ENCODE measurements at places on chromosomes 13 and 19.

DNA sequence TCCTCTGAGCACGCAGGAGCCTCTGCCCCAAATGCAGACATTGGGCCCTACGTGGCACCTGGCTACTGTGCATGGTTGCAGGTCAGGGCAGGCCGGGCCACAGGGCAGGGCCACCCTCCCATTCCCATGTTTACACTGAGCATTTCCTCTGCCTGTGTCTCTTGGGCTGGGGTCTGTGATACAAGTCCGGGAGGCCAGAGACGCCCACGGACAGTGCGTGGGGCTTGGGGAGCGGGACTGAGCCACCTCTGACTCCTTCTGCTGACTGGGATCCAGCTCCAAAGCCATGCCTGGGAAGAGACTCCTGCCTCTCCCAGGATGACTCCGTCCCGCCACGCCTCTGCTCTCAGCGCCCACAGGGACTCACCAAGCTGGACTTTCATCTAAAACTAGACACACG lies 18.8 kb downstream of the GAS6 start:
- peak; percentile 39 for DNase-seq

DNA sequence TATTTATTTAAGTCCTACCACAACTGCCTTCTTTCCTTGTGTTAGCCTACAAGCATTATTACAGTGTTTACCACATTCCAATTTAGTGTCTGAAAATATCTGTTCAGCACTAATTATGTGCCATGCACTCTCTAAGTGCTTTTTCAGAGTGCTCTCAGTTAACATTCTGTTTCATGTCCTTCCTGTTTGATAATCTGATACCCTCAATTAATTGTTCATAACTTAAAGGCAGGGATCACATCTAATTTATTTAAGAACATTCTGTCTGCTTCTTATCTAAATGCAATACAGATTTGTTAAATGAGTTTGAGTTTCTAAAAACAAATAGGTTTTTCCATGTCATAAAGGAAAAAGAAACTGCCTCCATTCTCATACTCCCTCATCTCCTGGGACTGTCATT lies 649.6 kb upstream of the ATXN8OS start:
- DNase-seq = no peak

GRCh38 chr19:40360708-40361241 lies 12.3 kb downstream of the PLD3 start:
- no peak for DNase-seq

DNA sequence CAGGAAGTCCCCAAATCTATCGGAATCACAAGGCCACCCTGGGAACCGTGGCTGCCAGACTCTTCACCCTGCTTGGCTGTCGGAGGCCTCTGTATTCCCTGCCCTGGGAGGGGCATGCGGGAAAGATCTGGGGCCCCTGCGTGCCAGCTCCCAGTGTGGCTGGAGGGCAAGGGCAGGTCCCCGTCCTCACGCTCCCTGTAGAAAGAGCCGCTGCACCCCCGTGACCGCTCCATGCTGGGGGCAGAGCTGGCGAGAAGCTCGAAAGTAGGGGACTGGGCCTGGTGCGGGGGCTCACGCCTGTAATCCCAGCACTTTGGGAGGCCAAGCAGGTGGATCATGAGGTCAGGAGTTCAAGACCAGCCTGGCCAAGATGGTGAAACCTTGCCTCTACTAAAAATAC lies 208.4 kb upstream of the SOX1 start:
- no peak for DNase-seq

DNA sequence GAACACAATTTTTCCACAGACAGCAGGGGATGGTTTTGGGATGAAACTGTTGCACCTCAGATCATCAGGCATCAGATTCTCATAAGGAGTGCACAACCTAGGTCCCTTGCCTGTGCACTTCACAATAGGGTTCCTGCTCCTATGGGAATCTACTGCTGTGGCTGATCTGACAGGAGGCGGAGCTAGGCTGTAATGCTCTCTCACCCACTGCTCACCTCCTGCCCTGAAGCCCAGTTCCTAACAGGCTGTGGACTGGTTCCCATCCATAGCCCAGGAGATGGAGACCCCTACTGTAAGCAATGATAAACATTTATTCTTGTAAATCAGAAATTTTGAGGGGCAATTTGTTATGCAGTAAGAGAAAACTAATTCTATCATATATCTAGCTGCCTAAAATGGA lies 1234.7 kb downstream of the SLITRK1 start:
- no peak for DNase-seq

DNA sequence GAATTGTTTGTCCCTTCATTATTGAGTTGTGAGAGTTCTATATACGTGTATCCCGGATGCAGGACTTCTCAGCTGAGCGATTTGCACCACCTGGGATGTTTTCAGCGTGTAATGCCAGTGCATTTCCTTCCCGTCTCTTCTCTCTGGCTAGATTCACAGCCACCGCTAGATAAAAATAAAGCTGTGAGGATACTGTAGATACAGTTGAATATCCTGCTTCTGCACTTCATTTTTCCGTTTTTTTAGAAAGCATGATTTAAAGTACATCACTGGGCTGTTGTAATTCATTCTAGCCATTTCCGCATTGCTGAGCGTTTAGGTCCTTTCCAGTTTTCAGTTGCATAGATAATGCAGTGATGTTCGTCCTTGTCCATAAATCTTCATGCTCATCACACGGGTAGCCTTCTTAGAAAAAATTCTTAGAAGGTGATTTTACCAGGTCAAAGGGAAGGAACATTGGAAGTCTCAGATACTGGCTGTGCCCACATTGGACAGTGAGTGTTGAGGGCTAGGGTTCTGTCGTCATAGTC lies 14.7 kb downstream of the PPP1R37 start:
- no peak for DNase-seq

- DNase-seq = peak; percentile 98
These were observed at the start of gene ZNF878 for GRCh38 chr19:12052497-12053169. Gene ZNF878, minus strand, starts transcription at chr19:12052961. Its CDS starts 160 bp downstream, at chr19:12052801.

DNA sequence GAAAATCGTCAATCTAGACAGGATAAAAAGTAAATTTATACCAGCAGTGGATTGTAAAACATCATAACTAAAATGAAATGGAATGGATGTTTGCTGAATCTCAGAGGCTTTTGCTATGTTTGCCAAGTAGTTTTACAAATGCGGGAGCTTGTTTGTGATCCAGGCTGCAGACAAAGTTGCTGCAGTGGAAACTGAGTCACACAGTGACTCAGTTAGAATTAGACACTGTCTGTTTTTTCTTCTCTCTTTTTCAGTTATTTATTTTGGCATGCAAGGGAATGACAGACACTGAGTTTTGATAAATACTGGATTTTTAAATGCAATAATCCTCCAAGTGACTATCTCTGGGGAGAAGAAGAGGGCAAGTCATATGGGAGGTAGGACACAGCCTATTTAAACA lies 4.6 kb upstream of the PNMA8A start:
- no peak for DNase-seq

- DNase-seq = no peak
These were observed at the start of gene SIGLEC6 for GRCh38 chr19:51531349-51532315. Gene SIGLEC6, minus strand, starts transcription at chr19:51531670. Its CDS starts 22 bp downstream, at chr19:51531648.

GRCh38 chr19:33609353-33609752 lies 12.4 kb upstream of the CHST8 start:
- DNase-seq = no peak

GRCh38 chr13:50572129-50572528 lies 271.4 kb downstream of the DLEU7 start:
- no peak for DNase-seq

GRCh38 chr13:26985285-26985878 lies 186.2 kb downstream of the USP12 start:
- peak; percentile 85 for DNase-seq

- no peak for DNase-seq
These were observed 19.4 kb upstream of the MKNK2 start for GRCh38 chr19:2070436-2070827.

DNA sequence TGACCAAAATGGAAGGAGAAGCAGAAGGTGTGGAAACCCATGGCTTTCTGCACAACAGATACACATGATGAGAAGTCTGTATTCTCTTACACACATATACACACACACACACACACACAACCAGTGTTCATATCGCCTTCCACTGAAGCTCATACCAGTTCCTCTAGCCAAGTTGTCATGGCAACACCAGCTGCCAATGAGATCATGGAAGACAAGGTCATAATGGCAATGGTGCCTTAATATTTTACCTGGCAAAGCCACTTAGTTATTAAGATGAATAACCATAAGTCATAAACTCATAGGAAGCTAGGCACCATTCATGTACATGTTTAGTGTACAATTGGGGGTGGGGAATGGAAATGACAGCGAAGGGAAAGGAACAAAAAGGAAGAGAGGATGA lies 2.6 kb upstream of the DHRS12 start:
- DNase-seq = no peak

- DNase-seq = no peak
These were observed 210.9 kb downstream of the SHISA2 start for GRCh38 chr13:25840931-25841330.

DNA sequence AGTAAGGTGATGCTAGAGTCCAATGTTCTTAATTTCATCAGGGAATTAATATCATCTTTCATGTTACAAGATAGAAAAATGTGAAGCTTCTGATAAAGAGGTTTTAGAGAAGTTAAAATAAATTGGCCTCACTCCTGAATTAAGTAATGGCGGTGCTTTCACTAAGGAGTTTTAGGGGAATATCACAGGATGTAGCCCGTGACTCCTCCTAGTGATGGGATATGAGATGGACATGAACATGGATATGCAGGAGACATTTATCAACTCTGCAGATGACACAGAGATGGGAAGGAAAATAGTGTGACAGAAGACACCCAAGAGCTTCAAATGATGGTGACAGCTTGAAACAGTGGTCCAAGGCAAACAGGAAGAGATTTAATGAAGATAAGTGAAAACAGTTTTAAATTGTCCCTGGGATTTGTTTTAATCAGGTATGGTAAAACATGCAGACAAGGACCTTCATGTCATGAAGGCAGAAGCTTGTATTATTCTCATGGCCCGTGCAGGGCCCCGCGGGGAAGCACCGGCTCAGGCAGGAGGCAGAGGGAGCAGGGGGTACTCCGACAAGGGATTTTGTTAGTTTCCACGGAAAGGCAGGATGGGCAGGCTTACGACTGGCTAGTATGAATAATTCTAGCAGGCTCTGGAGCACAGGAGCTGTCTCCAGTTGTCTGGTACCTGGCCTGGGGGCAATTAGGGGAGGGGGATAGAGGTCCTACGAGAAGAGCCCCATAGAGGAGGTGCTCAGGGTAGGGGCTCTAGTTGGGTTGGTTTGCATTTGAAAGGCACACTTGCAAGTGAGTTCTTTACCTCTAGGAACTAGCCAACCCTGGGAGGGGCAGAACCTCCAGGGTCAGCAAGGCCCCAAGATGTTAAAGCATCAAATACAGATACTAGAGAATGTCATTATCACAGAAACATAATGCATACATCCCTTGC lies 38.7 kb upstream of the FARP1 start:
- no peak for DNase-seq

- DNase-seq = no peak
These were observed 13.5 kb upstream of the CCDC97 start for GRCh38 chr19:41296433-41296871.

- DNase-seq = no peak
These were observed 16.6 kb upstream of the EHD2 start for GRCh38 chr19:47696635-47697034.

DNA sequence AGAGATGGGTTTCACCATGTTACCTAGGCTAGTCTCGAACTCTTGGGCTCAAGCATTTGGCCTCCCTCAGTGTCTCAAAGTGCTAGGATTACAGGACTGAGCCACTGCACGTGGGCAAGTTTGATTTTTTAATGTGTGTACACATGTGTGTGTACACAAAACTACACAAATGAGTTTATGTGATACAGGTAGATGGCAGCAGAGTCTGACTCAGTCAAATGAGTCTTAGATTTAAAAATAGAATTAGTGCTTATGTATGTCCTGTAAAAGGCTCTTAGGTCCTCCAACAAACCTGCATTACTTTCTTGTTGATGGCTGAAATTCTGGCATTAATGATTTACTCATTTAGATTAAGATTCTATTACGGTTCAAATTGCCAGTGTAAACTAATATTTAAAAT lies 293.7 kb downstream of the PCDH17 start:
- DNase-seq = no peak

- DNase-seq = no peak
These were observed 1446.1 kb downstream of the SLITRK1 start for GRCh38 chr13:82436099-82436585.

- DNase-seq = no peak
These were observed 310.2 kb upstream of the PCDH20 start for GRCh38 chr13:61725806-61726205.

GRCh38 chr19:19463348-19464117 lies 51.8 kb downstream of the TSSK6 start:
- peak; percentile 44 for DNase-seq

GRCh38 chr19:5889288-5889971 lies 14.2 kb downstream of the NDUFA11 start:
- no peak for DNase-seq

GRCh38 chr13:43631106-43631505 lies 155.7 kb downstream of the ENOX1 start:
- DNase-seq = no peak

DNA sequence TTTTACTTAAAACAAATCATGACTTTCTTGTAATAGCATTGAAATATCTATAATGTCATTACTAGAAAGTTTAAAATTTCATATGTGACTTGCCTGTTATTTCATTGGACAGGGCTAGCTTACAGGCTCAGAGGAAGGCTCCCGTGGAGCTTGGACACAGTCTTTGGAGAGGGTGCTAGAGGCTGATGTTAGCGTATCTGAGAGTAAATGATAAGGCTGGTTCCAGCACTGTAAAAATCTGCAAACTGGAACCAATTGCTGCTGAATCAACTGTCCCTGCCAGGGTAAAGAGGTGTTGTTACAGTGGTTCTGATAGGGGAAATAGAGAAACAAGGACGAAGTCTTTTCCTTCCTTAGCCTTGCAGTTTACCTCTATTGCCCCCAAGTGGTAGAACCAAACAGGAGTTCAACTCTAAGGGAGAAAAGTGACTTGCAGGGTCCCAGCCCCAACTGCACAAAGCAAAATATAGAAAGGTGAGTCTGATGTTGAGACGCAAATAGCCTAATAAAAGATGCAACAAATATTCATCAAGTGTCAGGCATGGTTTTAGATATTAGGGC lies 901.7 kb downstream of the DIAPH3 start:
- no peak for DNase-seq

DNA sequence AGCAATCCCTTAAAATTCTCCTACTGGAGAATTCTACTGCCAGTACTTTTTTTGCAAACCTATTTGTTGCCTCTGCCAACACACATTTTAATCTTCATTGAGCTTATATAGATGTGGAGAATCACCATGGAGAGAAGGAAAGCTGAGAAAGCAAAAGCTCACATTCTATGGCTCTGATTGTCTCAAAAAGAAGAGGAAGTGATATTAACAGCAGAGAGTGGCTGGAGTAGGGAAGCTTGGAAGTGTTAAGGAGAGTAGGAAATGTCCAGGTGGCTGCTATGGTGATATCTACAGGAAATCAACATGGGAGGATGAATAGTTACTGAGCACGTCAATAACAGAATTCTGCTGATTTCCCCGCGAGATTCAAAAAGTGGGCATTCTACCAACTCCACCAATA lies 78.8 kb upstream of the TDRD3 start:
- no peak for DNase-seq

DNA sequence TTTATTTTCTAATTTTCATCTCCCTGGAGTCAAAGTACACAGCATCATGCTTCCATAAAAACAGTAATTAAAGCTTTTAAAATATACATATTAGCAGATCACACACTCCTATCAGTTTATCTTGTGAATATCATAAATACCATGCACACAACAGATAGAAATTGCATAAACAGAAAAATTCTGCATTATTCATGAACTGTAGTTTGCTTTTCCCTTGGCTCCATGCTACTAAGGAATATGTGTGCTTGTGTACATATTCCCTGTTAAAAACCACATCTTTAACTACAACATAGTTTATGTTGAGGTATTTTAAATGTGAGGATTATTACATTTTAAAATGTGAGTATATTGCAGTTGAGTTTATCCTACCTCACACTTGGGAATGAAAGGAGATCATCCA lies 193.5 kb downstream of the FGF14 start:
- no peak for DNase-seq

Data from kidney (tissue), 22 donors.